ENCODE measurements at places on chromosomes 1 and 21.

- DNase-seq = no peak
Observed at GRCh38 chr1:180563026-180563827, 4.5 kb downstream of the OVAAL start.

DNA sequence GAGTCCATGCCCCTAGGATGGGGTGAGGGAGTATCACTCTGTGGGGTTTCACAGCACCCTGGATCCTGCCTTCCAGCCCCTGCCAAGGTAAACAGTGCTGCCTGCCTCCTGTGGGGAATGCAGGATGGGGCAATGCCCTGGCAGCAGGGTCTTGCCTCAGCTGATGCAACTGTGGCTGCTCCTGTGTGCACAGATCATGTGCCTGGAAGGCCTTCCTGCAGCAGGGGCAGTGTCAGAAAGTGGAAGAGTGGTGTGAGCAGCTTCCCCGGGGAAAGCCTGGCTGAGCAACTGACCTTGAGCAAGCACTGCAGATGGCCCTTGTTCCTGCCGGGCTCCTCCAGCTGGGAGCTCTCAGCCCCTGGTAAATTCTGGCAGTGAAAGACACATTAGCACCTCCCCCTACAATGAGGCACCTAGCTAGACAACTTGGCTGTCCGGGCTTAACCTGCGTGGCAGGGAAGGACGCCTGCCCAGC is 9.9 kb downstream of the TOR3A start:
- no peak for DNase-seq

GRCh38 chr1:34625521-34626015 is 129.3 kb upstream of the GJB5 start:
- no peak for DNase-seq

DNA sequence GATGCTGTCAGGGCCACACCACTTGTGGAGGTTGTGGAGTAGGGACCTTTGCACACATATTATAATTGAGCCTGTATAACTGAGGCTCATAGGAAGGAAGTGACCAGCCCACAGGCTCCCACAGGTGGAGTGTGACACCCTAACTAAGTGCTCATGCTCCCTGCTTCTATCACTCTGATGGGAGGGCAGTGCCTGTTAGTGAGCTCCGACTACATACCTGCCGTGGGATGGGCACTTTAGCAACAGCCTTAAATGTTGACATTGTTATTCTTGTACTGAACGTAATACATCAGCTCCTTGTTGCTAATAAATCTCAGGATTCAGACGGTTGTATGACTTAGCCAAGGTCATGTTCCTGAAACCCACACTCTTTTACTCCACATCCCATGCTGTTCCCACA is 58.0 kb downstream of the BEND5 start:
- no peak for DNase-seq

GRCh38 chr21:38957575-38958322 is 152.0 kb downstream of the ETS2 start:
- no peak for DNase-seq

DNA sequence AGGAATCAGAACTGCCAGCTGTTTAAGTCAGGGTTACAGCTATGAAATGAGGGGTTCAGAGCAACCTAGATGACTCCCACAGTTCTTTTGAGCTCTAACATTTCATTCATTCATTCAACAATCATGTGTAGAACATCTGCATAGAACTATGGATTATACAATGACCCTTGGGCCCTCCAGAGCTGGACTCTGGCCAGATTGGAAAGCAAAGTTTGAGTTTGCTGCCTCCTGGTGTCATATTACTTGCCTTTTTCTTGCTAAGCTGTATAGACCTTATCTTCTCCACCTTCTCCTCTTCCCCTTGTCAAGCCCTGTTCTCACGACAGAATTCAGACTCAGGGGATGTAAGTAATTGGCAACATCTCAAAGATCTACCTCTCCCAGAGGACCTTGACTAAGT is 4.0 kb downstream of the CASQ2 start:
- DNase-seq = no peak

- no peak for DNase-seq
Observed at GRCh38 chr1:85033221-85033620, 15.1 kb downstream of the MCOLN3 start.

GRCh38 chr1:221904319-221904718 is 162.4 kb upstream of the DUSP10 start:
- DNase-seq = no peak
